CD4-positive, alpha-beta T cell treated with Interleukin-4 for 4 hours (primary cell): ENCODE measurements at places on chromosomes 4 and X.

- DNase-seq, result no peak
Measured at GRCh38 chr4:111263836-111264235, 641.0 kb upstream of the PITX2 start.

DNA sequence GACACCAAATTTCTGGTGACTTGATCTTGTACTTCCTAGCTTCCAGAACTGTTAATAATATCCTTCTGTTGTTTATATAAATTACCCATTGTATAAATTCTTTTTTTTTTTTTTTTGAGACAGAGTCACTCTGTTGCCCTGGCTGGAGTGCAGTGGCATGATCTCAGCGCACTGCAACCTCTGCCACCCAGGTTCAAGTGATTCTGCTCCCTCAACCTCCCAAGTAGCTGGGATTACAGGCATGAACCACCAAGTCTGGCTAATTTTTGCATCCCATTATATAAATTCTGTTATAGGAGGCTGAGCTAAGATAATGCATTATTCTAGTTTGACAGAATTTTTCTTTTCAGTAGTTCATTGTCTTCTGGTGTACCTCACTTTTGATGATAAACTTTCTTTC lies 157.0 kb upstream of the DDIT4L start:
- no peak for DNase-seq

- no peak for DNase-seq
Measured at GRCh38 chr4:106165351-106166010, 150.5 kb downstream of the TBCK start.

GRCh38 chrX:70960730-70961129 lies 29.8 kb upstream of the SLC7A3 start:
- DNase-seq, result no peak

DNA sequence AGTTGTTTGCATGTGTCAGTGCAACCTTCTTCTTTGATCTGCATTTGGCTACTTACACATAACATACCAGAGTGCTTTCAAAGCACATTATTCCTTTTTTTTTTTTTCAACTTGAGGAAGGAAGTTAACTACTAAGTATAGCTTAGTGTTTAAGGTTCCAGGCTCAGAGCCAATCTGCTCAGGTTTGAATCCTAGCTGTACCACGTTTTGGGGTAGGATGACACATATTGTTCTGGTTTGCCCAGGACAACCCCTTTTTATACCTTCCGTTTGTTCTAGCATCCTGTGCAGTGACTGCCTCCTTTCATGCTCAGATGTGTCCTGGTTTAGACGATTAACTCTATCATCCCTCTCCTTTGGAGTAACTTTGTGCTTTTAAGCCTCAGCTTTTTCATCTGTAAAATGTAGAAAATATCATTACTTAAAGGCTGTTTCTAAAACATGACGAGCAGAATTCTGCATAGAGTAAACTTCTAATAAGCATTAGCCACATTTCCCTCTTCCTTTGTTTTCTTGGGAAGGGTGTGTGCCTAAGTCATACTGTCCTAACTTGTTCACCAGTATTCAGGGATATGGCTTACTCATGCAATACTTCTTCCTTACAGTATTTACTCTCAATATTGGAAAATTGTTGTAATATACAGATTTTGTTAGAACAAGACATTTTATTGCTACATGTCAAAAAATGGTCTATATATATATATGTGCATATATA lies 281.3 kb downstream of the C4orf33 start:
- no peak for DNase-seq

DNA sequence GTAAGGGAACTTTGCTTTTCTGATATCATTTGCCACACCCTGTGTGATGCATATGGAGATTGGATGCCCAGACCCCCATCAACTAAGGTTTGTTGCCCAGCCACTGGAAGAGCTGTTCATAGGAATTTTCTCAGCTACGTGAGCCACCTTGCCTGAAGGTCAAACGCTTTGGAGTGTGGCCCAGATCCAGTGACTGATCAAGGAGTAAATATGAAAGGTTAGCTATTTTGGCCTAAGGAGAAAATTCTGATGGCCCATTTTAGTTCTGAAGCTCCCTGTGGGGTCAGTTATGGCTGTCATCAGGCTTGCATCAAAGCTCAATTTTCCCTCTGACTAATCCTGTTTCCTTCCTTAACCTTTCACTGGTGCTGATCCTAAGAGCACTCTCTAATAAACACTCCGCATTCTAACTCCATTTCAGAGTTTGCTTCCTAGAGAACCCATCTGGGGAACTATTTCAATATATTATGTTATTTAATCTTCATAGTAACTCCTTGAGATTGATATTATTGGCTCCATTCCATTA lies 407.7 kb downstream of the SPRY1 start:
- DNase-seq, result no peak

DNA sequence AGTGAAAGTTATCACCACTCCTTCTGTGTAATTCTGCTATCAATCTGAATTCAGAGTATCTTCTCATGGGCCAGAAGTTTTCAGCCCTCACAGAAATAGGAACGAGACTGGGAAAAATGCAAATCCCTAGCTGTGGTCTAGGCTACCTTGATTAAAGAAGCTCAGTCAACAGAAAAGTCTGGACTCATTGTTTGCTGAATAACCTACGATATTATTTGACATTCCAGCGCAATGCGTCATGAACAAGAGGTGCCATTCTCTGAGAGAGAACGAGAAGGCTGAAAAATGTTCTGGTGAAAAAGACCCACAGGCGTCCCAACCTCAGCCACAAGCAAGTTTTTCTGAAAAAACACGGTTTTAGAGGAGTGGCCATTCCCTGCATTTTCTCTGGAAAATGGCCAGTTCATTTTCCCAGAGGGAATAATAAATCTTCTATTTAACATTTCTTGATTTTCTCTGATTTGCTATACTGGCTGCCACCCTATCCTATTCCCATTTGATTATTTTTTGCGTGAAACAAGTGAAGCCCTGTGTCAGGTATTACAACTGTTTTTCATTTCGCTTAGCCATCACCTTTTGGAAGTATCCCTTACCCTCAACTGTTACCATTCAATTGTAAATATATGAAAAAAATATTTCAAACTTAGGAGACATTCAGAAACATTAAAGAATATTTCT lies 1117.6 kb upstream of the PRKX start:
- DNase-seq, result no peak

DNA sequence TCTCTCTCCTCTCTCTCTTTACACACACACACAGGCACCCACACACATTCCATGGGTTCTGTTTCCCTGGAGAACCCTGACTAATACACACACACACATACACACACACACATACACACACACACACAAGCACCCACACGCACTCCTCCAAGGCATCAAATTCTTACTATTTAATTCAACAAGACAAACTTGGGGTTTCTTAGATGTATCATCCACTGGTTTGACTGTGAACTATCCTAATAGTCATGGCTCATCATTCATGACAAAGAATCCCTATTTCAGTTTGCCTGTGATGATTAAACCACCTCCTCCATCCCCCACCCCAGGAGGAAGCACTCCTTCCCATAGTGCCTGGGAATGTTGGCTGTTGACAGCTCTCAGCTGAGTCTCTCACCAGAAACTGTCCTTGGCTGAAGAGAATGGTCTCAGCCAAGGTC lies 98.2 kb downstream of the USP46 start:
- DNase-seq, result no peak

DNA sequence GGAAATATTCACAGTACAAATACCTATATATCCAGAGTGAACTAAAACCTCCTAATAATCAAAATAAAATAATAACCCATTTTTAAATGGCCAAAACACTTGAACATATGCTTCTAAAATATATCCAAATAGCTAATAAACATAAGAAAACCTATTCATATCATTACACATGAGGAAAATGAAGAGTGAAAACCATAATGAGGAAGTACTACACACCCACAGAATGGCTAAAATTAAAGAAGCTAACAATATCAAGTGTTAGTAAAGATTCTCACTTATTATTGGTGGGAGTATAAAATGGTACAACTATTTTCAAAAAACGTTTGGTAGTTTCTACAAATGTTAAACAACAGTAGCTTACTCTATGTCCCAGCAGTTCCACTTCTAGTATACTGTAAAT lies 92.1 kb downstream of the KLHL13 start:
- DNase-seq, result no peak

DNA sequence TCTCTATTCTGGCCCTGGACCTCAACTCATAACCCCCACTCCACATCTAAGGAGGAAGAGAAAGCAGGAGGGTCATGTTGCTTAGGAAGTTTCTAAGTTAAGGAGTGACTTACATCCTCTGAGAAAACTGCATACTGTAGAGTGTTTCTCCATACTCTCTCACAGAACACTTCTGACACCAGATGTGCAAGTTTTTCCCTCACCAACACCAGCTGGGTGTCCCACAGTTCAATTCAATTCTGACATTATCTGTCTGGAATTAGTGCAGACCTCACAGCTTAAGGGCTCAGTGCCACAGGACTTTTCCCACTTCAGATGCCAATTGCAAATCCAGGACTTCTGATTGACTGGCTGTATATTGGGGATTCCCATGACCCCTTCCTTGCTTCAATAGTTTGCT lies 89.0 kb upstream of the SFRP2 start:
- DNase-seq, result no peak

DNA sequence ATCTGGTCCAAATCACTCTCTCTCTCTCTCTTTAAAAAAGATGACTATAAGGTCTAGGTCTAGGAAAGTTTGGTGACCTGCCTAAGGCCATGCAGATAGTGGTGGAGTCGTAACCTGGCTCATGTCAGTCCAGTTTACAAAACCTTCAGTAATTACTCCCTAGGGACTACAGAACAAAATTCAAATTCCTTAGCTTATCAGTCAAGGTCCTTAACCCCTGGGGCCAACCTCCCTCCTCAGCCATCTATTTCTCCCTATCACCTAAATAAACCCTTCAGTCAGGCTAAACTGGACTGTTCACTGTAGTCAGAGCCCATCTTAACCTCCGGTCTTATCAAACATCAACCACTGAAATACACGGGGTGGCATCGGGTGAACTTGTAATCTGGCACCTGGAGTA lies 68.9 kb downstream of the MAP3K15 start:
- no peak for DNase-seq

DNA sequence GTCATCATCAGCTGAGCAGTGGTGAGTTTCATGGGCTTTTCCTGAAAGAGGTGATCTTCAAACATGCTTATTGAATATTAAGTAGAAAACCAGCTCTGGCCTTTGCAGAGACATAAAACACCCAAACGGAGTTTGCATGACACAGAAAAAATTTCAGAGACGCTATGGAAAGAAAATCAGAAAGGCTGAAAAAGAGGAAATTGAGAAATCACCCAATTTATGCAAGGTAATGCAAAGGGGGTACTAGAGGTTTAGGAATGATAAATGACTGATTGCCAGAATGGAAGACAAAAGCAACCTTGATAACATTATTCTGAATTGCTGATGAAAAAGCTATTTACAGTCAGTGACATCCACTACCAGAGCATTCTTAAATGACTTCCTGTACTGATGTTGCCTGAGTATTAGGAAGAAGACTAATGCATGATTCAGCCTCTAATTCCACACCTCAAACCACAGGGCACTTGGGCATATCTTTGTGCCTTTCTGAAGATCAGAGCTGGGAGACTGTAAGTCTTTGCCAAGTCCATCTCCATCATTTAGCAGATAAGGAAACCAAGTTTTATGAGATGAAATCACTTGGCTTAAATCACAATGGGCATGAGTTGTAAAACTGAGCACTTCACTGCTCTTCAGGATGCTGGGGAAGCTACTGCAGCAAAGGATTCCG lies 565.7 kb downstream of the PPARGC1A start:
- no peak for DNase-seq

GRCh38 chr4:13142726-13143125 lies 341.4 kb downstream of the RAB28 start:
- DNase-seq, result no peak

DNA sequence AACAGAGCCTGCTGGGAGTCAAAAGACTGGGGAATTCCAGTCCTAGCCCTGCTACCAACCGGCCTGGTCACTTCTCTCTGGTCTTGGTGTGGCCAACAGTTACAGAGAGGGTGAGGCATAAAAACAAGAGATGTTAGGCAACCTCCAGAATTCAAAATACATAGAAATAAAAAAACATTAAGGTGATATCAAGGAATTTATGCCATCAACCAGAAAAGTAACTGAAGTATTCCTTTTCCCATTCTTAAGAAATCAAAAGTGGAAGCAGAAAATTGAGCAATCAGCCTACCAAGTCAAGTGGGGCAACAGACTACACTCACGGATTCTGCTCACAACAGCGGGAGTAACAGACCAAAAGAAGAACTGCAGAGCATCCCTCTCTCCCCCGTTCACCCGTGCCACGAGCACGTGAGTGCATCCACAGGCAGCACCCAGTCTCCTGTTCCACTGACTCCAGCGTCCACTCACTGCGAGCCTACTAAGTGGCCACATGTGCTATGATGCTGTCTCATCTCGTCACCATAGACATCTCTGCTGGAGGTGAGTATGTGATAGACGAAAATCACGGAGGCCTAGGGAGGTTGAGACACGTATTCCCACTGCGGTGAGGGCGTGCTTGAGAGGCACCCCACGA lies 29.3 kb downstream of the AFAP1 start:
- DNase-seq, result no peak

- no peak for DNase-seq
Measured at GRCh38 chr4:76624241-76624681, 189.2 kb downstream of the SHROOM3 start.

DNA sequence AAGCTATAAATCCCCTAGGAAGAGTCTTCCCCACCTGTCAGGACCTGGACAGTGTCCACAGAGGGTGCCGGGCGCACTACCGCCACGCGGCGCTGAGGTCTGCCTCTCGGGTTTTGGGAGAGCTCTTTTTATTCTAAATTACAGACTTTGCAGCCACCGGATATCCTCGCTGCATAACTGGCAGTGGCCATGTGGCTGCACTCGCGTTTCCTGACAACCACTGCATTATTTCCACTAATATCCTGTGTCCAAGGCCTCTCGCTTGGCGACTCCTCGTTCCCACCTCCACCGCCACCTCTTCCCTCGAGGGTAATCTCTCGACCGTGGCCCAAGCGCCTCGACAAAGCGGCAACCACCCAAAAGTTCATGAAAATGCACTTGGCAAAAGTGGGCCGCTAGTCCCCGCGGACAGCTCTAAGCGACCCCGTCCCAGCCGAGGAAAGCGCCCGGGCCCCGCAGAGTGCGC lies 512 bp upstream of the TMEM131L start:
- DNase-seq, result no peak

DNA sequence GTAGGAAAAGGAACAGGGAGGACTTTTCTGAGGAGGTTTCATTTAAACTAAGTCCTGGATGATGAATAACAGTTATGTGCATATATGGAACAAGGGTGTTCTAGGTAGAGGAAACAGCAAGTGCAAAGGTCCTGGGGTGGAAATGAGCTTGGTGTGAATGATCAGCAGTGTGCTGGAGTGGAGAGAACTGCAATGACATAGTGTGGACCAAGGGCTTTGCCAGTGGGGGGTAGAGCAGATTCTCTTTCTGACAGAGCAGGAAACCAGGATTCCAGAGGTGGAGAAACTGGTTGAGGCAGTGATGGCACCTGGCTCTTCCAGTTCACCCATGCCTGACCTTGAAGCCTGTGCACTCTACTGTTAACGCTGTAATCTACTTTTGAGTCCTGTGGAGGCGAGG lies 1.7 kb downstream of the PPP1R3F start:
- DNase-seq, result no peak

- DNase-seq, result no peak
Measured at GRCh38 chr4:52366621-52367020, 292.5 kb downstream of the USP46 start.
